ENCODE measurements at places on chromosomes 13 and 19. TPM values are rescaled to one million over a fixed set of nuclear protein-coding genes. Genes with fewer than 3 reads are reported as not detected.

DNA sequence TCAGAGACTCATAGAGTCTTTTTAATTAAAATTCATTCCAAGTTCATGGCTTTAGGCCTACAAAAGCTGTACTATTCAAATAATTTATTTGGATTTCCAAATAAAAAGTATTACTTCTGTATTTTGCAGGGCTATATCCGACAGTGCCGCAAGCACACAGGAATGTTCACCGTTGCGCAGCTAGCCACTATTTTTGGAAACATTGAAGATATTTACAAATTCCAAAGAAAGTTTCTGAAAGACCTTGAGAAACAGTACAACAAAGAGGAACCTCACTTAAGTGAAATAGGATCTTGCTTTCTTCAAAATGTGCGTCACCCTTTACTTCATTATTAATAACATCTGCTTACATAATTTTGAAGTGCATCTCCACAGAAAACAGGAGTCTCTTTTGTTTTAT is 20.5 kb upstream of the C1QTNF9 start:
- no peak for DNase-seq

- no peak for DNase-seq
Measured at GRCh38 chr19:56133858-56134653, 7.0 kb upstream of the ZNF444 start.

DNA sequence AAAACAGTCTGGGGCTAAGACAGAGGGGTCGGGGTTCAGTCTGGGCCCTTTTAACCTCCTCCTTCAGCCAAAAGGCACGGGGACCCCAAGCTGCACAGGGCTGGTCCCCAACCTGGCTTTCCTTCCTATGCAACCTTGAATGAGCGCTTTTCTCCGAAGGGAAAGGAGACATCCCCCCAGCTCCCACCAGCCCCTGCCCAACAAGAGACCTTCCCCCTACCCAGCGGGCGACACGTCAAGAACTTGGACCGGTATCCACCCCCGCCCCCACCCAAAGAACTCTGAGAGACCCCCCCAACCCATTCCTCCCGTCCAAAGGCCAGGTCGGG is 35.0 kb upstream of the NANOS3 start:
- DNase-seq: no peak

DNA sequence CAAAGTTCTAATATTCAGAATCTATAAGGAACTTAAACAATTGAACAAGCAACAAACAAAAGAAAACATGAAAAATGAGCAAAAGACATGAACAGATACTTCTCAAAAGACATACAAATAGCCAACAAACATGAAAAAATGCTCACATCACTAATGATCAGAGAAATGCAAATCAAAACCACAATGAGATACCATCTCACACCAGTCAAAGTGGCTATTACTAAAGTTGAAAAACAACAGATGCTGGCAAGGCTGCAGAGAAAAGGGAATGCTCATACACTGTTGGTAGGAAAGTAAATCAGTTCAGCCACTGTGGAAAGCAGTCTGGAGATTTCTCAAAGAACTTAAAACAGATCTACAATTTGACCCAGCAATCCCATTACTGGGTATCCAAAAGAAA is 74.3 kb downstream of the CRYL1 start:
- DNase-seq: no peak

DNA sequence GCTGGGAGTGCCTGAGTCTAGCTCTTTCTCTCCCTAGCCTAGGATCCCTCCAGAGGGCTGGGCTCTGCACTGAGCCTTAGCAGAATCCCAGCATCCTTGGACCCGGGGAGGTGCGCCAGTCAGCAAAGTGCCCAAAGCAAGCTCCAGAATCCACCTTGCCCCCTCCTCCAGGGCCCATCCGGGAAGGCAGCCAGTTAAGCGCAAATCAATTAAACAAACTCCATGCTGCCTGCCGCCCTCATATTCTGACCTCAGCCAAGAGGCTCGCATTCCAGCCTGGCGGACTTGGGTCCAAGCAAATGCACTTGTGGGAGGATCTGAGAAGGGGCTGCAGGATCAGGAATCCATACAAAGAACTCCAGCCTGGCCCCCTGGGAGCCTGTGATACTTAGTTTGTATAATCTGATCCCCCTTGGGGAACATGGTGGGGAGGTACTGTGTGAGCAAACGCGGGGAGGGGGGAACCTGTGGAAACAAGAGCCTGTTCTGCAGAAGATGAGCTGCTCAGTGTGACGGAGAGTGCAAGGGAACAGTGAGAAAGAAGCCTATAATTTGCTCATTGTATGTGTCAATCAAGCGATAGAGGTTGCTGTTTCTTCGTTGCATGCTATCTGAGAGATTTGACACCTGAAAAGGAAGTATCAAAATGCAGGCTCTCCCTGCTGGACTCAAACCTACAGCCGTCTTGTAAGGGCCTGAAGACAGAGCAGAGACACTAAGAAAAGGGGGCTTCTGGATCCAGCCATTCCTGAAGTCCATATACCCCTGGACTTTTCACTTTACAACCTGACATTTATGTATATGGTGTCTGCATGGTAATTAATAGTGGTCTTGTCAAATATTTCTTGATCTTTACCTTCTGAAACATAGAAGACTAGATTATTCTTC is 29.4 kb downstream of the ZNRF4 start:
- DNase-seq: no peak

GRCh38 chr19:49844138-49845095 is 6.5 kb upstream of the PTOV1 start:
- DNase-seq: no peak

- DNase-seq: no peak
Measured at GRCh38 chr19:21513651-21514050, 8.2 kb downstream of the ZNF429 start.

- DNase-seq: no peak
Measured at GRCh38 chr13:97849305-97849704, 104.2 kb upstream of the IPO5 start.

The TMEM205 gene
- 28.0 TPM for total RNA-seq

The ZNF560 gene
- not detected for total RNA-seq

The C1QTNF9B gene
- total RNA-seq: not detected
